ENCODE measurements at places on chromosomes 3 and 15. TPM values are rescaled to one million over a fixed set of nuclear protein-coding genes. Genes with fewer than 3 reads are reported as not detected.

DNA sequence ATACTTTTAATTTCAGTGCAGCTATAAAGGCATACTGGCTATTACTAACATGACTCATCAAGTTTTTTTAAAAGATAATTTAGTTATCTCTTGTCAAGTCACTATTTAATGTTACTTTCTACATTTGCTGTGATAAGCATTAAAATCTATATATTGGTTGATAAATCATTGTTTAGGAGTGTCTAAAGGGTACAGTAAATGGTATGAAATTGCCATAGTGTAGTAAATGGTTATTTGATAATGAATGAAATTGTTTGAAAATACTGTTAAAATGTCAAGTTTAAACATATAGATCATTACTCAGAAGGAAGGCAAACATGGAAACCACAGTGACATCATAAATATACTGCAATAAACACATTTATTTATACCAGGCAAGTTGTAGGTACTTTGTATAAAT lies 13.2 kb upstream of the BNIP2 start:
- H3K27ac ChIP-seq: no peak overlapping the region
- H3K4me3 ChIP-seq: no peak overlapping the region
- H3K36me3 ChIP-seq: no peaks in the 10 kb centered on the region
- H3K27me3 ChIP-seq: no peaks in the 10 kb centered on the region
- no peak for DNase-seq

- H3K4me3 ChIP-seq: no peak overlapping the region
- no peak for DNase-seq
- H3K27ac ChIP-seq: no peak overlapping the region
- no peaks in the 10 kb centered on the region for H3K4me1 ChIP-seq
- H3K36me3 ChIP-seq: no peaks in the 10 kb centered on the region
Measured at GRCh38 chr3:139394116-139394515, 4.7 kb upstream of the COPB2 start.

DNA sequence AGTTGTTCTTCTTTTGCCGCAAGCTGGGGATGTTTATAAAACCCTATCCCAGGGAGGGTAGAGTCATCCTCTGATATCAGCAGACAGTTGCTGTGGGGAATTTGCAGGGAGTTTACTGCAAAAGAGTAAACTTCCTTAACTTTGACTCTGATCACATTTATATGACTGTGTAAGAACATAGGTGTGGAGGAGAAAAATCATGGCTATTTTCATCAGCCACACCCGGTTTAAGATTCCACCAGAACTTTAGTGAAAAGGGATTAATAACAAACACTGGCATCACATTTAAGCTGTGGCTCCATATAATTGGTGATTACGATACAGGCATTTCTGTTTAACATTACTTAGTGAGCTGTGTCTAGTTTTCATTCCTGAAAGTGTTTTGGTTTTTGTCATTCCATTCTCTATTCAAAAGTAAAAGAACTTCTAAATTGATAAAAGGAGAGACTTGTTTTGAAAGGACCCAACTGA lies 143.1 kb downstream of the MYLK start:
- no peak overlapping the region for H3K4me3 ChIP-seq
- H3K27ac ChIP-seq: peak overlapping the region; percentile 37
- H3K4me1 ChIP-seq: peaks cover 8% of the 10 kb centered on the region
- no peaks in the 10 kb centered on the region for H3K27me3 ChIP-seq

- DNase-seq: no peak
- H3K4me1 ChIP-seq: no peaks in the 10 kb centered on the region
- H3K4me3 ChIP-seq: no peak overlapping the region
- no peak overlapping the region for H3K27ac ChIP-seq
Measured at GRCh38 chr3:67983166-67983565, 328.8 kb upstream of the SUCLG2 start.

- H3K36me3 ChIP-seq: no peaks in the 10 kb centered on the region
- DNase-seq: no peak
- H3K27ac ChIP-seq: peak overlapping the region; percentile 45
Measured at GRCh38 chr3:170726976-170727661, 141.2 kb upstream of the SLC7A14 start.

DNA sequence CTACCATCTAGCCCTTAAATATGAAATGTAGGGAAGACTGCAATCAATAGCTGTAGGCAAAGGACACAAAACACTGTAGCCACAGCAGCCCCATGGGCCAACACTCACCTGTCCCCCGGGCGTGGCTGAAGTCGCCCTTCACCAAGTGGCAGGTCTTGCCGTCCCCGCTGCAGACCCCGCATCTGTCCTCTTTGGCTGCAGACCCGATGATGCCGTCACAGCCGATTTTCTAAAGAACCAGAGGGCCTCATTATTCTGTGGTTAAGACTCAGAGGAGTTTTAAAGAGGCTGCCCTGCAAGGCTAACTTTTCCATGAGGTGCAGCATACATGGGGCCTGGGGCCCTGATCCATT lies 245.6 kb downstream of the ADAMTS17 start:
- no peaks in the 10 kb centered on the region for H3K36me3 ChIP-seq
- no peak for DNase-seq
- H3K27me3 ChIP-seq: no peaks in the 10 kb centered on the region
- H3K4me3 ChIP-seq: no peak overlapping the region
- H3K4me1 ChIP-seq: no peaks in the 10 kb centered on the region

GRCh38 chr3:52053307-52054304 lies 2.8 kb downstream of the DUSP7 start:
- H3K27me3 ChIP-seq: no peaks in the 10 kb centered on the region
- no peaks in the 10 kb centered on the region for H3K4me1 ChIP-seq
- peak overlapping the region; percentile 94 for H3K27ac ChIP-seq
- peak; percentile 55 for DNase-seq

- H3K27ac ChIP-seq: no peak overlapping the region
- no peaks in the 10 kb centered on the region for H3K36me3 ChIP-seq
- no peak for DNase-seq
- no peaks in the 10 kb centered on the region for H3K27me3 ChIP-seq
Measured at GRCh38 chr3:169755488-169755887, 9.4 kb downstream of the TERC start.

GRCh38 chr3:12289524-12289923 lies 654 bp downstream of the PPARG start:
- DNase-seq: no peak
- peak overlapping the region; percentile 86 for H3K27ac ChIP-seq
- no peaks in the 10 kb centered on the region for H3K36me3 ChIP-seq
- no peaks in the 10 kb centered on the region for H3K27me3 ChIP-seq

DNA sequence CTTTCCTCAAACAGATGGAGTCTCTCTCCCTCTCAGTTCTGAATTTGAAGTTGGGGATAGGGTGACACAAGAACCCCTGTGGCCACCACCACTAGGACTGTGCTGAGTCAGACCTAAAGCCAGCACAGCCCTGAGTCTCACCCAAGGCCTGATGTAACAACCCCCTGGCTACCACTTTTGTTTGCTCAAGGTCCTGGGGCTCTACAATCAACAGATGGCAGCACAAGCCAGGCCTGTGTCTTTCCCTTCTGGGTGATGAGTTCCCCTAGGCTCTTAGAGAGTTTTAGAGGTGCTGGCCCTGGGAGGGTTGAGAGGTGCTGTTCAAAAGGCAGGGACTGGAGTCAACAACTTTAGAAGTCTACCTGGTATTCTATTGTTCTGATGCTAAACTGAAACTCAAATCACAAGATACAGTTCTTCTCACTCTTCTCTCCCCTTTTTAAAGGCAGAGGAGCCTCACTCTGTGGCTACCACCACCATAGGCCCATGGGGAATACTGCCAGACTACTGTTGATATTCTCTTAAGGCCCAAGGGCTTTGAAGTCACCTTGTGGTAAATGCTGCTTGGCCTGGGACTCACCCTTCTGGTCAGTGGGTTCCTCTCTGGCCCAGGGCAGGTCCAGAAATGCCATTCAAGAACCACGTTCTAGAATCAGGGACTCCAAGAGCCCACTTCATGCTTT lies 6.5 kb downstream of the OR5K4 start:
- no peaks in the 10 kb centered on the region for H3K27me3 ChIP-seq
- no peaks in the 10 kb centered on the region for H3K4me1 ChIP-seq
- H3K4me3 ChIP-seq: no peak overlapping the region
- H3K27ac ChIP-seq: no peak overlapping the region

DNA sequence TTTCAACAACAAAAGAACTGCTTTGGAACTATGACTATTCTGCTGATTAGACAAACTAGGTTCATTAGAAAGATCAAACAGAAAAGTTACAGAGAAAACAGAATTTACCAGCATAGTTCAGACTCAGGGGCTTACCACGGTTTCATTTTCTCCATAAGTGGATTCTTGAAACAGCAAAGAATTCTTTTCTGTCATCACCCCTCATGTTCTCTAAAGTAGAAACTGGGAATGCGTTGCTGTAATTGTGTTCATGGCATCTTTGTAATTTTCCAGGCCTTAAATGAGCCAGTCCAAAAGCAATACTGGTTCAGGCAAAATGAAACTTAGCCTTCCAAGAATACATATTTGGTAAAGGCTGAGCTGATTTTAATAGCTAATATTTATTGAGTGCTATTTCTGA lies 287.8 kb downstream of the CHL1 start:
- no peaks in the 10 kb centered on the region for H3K4me1 ChIP-seq
- H3K36me3 ChIP-seq: no peaks in the 10 kb centered on the region
- no peaks in the 10 kb centered on the region for H3K27me3 ChIP-seq
- H3K27ac ChIP-seq: no peak overlapping the region
- DNase-seq: no peak

DNA sequence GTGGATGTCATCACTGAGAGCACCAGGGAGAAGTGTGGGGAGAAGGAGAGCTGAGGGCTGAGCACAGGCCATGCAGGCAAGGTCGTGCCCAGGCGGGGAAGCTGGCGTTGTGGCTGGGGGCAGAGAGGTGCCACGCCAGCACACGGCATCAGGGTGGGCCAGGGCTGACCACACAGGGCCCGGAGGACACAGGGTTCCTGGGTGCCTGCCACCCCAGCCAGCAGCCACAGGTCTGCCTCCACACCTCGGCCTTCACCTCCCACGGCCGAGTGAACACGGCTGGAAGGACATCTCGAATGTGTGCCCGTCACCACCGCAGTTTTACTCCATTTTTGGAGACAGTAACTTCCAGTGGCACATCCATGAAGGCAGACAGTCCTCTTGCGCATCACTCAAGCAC lies 77.1 kb downstream of the ATP10A start:
- H3K27me3 ChIP-seq: no peaks in the 10 kb centered on the region
- no peak for DNase-seq
- H3K36me3 ChIP-seq: no peaks in the 10 kb centered on the region
- H3K4me1 ChIP-seq: no peaks in the 10 kb centered on the region

DNA sequence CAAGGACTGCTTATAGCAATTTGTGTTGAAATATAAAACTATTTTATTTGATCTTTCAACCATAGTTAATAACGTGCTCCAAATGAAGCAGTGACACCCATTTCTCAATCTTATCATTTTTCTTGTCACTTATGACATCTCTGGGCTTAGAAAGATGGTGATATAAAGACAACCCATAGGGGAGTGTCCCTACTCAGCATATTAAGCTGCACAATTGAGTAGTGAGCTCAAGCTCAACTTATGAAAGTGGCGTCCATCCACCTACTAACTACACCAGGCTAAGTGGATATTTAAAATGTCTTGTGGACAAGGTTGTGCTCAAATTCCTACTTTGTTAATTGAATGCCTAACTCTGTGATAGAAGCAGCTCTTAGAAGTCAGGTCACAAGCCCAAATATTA lies 46.7 kb downstream of the SLC9C1 start:
- H3K4me1 ChIP-seq: no peaks in the 10 kb centered on the region
- H3K4me3 ChIP-seq: no peak overlapping the region
- no peaks in the 10 kb centered on the region for H3K36me3 ChIP-seq
- no peak overlapping the region for H3K27ac ChIP-seq

DNA sequence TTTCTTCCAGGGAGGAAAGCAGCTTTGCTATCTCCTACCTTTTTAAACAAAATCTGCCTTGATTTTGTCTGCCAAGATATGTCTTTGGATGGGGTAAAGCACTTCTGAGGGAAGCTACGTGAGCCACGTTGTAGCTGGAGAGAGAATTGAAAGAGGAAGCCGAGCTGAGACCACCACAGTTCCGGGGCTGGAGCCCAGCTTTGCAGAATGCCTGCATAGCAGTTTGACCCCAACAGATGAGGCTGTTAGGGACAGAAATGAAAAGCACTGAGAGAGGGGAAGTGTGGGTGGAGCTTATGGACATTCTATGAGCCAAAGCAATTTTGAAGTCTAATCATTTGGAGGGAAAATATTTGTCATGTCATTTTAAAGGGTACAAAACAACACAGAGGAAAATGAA lies 45.4 kb downstream of the LIPC start:
- no peak overlapping the region for H3K4me3 ChIP-seq
- no peaks in the 10 kb centered on the region for H3K27me3 ChIP-seq
- no peaks in the 10 kb centered on the region for H3K36me3 ChIP-seq
- H3K4me1 ChIP-seq: no peaks in the 10 kb centered on the region
- DNase-seq: no peak

DNA sequence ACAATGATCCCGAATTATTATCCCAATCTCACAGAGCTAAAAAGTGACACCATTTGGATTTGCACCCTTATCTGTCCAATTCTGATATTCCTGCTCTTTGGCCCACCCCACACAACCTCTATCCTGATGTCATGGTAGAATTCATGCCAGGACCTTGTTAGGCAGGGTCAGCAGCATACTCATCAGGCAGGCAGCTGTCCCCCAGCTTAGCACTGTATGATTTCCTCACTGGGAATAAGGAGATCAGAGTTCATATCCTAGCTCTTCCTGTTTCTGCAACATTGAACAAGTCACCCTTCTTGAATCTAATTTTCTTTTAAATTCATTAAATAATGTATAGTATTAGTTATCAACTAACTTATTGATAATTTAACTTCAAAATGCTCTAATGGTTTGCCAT lies 12.0 kb upstream of the C3orf80 start:
- no peaks in the 10 kb centered on the region for H3K27me3 ChIP-seq
- no peak for DNase-seq
- H3K27ac ChIP-seq: no peak overlapping the region
- H3K4me3 ChIP-seq: no peak overlapping the region

DNA sequence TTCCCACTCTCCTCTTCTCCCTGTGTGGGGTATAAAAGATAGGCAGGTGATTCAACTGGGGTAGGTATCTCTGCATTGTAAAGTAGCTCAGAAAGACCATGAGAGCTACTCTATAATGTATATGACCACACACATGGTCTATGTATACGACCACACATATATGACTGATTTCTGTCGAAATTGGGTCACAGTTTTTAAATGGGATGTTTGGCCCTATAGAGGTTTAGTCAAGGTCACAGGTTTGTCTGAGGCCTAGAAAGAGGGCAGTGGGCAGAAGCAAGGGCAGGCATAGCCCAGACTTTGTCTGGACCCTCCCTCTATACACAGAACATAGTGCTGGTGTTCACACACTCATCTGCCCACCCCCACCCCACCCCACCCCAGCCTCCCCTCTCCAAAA lies 4.4 kb downstream of the LAMP3 start:
- no peak for DNase-seq
- H3K36me3 ChIP-seq: no peaks in the 10 kb centered on the region
- no peaks in the 10 kb centered on the region for H3K27me3 ChIP-seq
- H3K27ac ChIP-seq: no peak overlapping the region

Gene SIDT1
- not detected for total RNA-seq

Gene DTX3L
- 12.9 TPM for total RNA-seq

Gene CCR8
- total RNA-seq: not detected

Gene NIT2
- total RNA-seq: 21.8 TPM

Gene GOLGA8M
- 0.26 TPM for total RNA-seq

Gene GHRL
- not detected for total RNA-seq

Gene GRK7
- total RNA-seq: 0.14 TPM

Measured in uterus (tissue), 4 donors.